ENCODE measurements at places on chromosomes 1 and 21. TPM values are rescaled to one million over a fixed set of nuclear protein-coding genes. Genes with fewer than 3 reads are reported as not detected.

GRCh38 chr1:91784191-91784590 is 101.8 kb downstream of the TGFBR3 start:
- H3K4me3 ChIP-seq, result no peak overlapping the region
- H3K27ac ChIP-seq, result no peak overlapping the region
- no peaks in the 10 kb centered on the region for H3K36me3 ChIP-seq
- H3K27me3 ChIP-seq, result no peaks in the 10 kb centered on the region
- H3K4me1 ChIP-seq, result no peaks in the 10 kb centered on the region

GRCh38 chr21:22965455-22966135 is 1967.4 kb downstream of the NCAM2 start:
- H3K27me3 ChIP-seq, result no peaks in the 10 kb centered on the region
- no peak for DNase-seq
- no peak overlapping the region for H3K4me3 ChIP-seq
- no peaks in the 10 kb centered on the region for H3K4me1 ChIP-seq
- no peaks in the 10 kb centered on the region for H3K36me3 ChIP-seq
- no peak overlapping the region for H3K27ac ChIP-seq

Gene LCE1B
- not detected for total RNA-seq

Gene GPR25
- not detected for total RNA-seq

Measured in HCT116 (cell line).